Caco-2 (cell line): ENCODE measurements at places on chromosomes 3 and 15. TPM values are rescaled to one million over a fixed set of nuclear protein-coding genes. Genes with fewer than 3 reads are reported as not detected.

The RAD18 gene
- 19.3 and 20.8 TPM in 2 replicates for total RNA-seq

GRCh38 chr15:56242576-56243162 lies 1.0 kb downstream of the RFX7 start:
- DNase-seq = no peak

DNA sequence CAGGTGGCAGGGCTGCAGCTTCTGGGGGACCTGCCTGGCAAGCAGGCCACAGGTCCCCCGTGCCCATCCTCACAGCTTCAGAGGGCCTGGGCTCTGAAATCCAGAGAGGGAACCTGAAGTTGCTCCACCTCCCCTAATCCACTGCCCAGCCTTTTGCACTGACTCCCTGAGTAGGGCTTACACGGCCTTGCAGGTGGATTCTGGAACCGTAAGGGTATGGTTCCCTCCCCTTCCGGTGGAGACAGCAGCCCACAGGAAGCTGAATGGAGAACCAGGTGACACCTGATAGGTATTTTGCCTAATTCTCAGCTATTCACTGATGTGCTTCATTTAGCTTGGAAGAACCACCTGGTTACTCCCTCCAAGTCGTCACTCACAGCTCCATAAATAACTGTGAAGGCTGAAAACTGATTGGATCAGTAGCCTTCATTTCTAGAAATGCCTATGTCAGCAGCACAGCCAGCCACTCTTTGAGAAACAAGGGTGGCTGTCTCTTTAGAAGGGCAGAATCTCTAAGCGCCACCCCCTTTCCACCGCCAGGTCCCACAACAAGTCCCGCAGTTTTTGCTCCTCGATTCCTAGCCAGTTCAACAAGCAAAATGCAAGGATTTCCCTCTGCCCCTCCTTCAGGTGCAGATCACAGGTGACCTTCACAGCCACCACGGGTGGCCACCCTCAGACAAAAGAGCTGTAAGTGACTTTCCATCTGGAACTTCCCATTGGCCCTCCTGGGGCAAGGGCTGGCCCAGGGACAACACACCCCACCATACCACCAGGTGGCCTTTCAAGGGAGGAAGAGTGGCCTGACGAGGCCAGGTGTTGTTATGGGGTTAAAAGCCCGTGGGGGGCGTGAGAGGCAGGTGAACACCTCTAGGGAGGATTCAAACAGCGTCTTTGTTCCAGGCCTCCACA lies 112.9 kb downstream of the SEC22A start:
- no peak for DNase-seq

The PP2D1 gene
- total RNA-seq = not detected in 2 replicates

The TMEM158 gene
- 0.70 and 0.82 TPM in 2 replicates for total RNA-seq

DNA sequence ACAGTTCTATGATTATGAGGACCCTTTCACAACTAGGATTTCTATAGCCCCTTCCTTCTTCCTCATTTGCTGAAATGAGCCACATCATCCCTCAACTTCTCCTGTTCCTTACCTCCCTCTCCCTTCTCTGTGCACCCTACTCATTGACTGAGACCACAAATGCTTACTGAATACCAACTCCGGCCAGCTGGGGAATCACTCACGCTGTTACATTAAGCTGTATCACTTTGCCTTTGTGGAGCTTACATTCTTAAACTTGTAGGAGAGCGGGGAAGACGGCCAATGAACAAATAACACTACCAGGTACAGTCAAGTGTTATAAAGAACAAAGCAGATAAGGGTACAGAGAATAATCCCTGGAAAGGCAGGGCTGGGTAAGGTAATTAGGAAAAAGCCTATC lies 5.7 kb downstream of the SUCLG2 start:
- no peak for DNase-seq

- DNase-seq = no peak
Observed at GRCh38 chr3:194318511-194319161, 32.5 kb downstream of the CPN2 start.

DNA sequence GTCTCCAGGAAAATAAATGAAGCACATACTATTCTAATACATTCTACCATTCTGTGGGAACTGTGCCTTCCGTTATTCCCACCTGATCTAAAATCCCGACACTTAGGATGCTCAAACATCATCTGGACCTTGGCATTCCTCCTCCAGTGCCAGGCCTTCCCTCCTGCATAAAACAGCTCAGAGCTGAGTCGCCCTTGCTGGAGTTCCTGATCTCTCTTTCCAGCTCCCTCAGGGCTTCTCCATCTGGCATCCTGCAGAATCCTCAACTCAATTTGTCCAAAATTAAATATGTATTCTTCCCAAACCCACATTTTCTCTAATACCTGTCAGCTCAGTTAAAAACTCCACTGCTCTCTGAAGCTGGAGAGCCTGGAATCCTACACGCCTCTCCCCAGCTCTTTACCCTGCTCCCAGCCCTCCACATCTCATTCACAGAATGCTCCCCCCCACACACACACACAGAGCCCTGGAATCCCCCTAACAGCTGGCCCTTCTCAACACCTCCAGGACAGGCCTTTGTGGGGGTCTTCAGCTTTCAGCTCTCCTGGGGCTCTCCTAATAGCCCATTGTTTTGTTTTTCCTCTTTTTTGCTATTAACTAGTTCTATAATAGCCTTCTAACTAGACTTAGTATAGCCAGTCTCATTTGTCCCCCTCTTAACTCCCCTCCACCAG lies 78.5 kb downstream of the HMG20A start:
- DNase-seq = no peak

The GP9 gene
- total RNA-seq = not detected in 2 replicates

- no peak for DNase-seq
Observed at GRCh38 chr3:37554364-37554763, 307.3 kb upstream of the CTDSPL start.

DNA sequence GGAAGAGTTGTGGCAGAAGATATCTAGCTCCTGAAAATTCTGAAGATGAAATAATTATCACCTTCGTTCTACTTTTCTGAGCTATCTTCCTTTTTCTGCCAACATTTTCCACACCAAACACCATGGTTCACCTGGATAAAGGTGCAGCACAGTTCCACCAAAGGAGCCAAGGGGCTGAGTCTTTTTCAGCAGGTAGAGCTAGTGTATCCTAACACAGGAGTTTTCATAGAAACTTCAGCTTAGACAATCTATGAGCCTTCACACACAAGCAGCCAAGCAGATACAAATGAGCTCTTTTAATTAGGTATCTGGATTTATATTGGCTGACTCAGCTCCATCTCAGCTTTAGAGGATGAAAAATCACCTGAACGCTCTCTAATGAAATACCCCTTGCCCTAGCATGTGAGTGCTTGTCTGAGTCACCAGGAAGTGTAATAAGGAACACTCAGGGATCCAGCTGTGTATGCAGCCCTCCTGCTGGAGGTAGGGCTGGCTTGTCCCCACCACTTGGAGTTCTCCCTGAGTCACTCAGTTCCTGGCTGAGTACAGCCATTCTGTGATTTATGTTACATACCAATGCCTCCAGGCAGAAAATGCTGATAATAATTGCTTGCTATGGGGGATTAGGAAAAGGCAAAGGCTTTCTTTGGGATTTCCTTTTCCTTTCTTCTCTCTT lies 385.7 kb downstream of the LSAMP start:
- peak; percentile 32 for DNase-seq

The CCDC13 gene
- 0.82 and 1.4 TPM in 2 replicates for total RNA-seq

The FGF7 gene
- 0.18 TPM in 1 of 2 replicates, not detected in the other for total RNA-seq

DNA sequence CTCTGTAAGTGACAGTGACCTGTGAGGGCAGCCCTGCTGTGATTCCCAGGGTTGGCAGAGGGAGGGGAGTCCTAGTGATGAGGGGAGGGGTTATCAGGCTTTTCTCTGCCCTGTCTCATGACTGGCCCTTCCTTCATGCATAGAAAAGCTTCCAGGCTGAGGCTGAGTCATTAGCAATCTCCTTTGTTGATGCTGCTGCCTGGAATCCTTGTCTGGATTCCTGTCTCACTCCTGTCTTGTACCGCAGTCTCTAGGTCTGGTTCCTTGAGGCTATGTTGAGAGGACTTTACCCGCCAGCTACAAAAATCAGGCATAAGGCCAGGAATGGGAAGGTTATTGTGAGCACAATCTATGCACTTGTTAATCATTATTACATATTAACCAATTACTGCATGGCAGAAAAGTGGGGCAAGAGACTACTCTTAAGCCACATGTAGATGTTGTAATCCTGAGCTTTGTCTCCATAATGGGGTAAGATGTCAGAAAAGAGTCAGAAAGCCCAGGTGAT lies 7.2 kb downstream of the KLHL6 start:
- peak; percentile 86 for DNase-seq

GRCh38 chr3:50571486-50571885 lies 2.2 kb downstream of the HEMK1 start:
- no peak for DNase-seq

DNA sequence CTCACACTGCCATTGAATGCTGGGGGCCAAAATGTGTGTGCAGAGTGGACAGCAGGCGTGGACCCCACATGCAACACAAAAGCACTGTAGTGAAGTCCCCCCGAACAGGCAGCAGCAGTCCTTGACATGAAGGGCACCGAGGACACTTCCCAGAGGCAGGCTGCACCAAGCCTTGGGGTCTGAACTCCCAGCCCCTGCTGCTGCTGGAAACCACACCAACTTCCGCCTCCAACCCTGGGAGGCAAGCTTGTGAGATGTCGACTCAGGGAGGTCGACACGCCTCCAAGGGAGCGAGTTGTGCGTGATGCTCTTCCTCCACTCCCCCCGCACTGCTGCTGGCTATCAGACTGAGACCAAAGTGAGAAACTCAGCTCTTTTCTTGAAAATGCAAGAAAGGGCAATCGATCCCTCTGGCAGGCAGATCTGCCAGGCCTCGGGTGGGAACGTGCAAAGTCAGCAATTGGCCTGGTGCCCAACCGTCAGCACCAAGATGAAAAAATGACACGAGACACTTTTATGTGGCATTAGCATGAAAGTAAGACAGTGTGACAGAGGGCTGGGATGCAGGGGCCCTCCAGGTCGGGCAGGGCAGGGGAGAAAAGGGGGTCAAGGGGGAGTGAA lies 43.6 kb downstream of the WHAMM start:
- DNase-seq = no peak

The OR5H6 gene
- total RNA-seq = not detected in 2 replicates

The BTD gene
- 11.1 and 11.8 TPM in 2 replicates for total RNA-seq

The ROPN1 gene
- total RNA-seq = not detected in 2 replicates

DNA sequence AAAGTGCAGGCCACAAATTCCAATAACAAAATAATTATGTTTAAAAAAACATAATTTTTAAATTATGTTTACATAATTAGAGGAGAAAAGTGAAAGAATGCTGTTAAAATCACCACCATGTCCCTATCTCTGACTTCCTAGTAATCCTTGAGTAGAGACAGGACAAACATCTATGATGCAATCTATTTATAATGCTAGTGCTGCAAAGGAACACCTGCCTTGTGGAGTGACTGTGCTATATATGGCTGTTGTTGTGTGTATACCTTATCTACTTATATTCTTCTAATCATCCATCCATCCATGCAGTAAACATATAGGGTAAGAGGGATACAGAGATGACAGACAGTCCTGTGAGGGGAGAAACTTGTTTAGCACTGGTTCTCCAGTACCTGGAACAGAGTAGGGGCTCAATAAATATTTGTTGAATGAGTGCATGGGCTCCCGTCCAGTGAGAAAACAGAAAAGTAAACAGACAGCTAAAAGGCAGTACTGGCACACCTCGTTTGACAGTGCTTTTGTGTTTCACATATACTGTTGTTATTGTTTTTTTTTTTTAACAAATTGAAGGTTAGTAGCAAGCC lies 229.3 kb upstream of the UBE2E1 start:
- DNase-seq = no peak

DNA sequence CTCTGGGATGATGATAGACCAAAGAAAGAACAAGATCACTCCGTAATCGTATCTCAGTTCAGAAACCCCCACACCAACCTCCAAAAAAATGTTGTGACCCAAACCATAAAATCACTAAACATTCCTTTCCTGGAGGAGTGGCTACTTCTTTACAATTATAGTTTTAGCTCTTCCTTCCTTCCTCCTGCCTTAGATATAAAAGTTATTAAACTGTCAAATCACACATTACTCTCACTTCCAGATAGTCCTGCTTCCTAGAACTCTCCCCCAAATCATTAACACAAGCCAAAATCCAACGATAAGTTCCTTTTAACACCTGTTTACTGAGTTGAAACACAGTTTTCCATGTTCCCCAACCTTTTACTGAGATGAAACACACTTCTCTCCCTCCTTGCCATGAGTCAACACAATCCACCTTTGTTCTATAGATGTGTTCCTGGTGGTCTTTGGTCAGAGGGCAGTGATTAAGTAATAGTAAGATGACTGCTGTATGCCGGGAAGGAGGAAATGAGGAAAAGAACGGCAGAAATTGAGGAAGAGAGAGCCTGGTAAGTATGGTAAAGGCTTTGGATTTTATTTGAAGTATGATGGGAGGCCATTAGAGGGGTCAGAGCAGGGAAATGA lies 8.3 kb upstream of the CRYGS start:
- no peak for DNase-seq

DNA sequence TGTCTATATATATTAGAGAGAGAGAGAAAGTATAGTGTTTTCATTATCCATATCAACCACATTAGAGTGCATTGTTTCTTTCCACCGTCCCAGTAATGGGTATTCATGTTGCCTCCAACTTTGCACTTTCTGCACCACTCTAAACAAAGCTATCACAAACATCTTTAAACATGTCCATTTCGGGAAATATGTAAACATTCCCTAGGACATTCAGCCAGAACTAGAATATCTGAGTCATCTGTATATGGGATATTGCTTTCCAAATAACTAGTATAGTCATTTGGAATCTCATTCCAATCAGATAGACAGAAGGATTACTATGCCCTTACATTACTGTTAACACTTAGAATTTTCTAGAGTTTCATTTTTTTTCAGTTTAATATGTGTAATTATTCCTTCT lies 914.9 kb upstream of the EPHA6 start:
- DNase-seq = no peak

GRCh38 chr3:35651426-35651825 lies 12.1 kb downstream of the ARPP21 start:
- DNase-seq = no peak

The SPINK8 gene
- total RNA-seq = not detected in 2 replicates

GRCh38 chr15:74222240-74223119 lies 13.6 kb upstream of the CCDC33 start:
- no peak for DNase-seq

GRCh38 chr3:14605067-14605466 lies 46.5 kb upstream of the CCDC174 start:
- no peak for DNase-seq

- no peak for DNase-seq
Observed at GRCh38 chr15:47669221-47669620, 48.1 kb upstream of the SEMA6D start.

- DNase-seq = no peak
Observed at GRCh38 chr3:45640724-45641361, 46.3 kb downstream of the LIMD1 start.

- no peak for DNase-seq
Observed at GRCh38 chr3:153704115-153704514, 417.1 kb upstream of the ARHGEF26 start.

The ANP32A gene
- total RNA-seq = 169 and 178 TPM in 2 replicates

DNA sequence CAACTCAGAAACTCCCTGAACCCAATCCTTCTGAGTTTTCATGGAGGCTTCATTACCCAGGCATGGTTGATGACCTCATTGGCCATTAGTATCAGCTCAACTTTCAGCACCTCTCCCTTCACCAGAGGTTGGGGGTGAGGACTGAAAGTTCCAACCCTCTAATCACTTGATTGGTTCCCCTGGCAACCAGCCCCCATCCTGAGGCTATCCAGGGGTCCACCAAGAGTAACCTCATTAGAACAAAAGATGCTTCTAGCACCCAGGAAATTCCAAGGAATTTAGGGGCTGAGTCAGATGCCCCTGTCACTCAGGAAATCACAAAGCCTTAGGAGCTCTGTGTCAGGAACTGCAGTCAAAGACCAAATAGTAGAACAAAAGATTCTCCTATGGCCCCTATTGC lies 43.8 kb downstream of the ADAMTSL3 start:
- DNase-seq = no peak

- peak; percentile 79 for DNase-seq
Observed at GRCh38 chr3:9902372-9903237, at the start of gene IL17RE. IL17RE (plus strand) TSS chr3:9902848; CDS start chr3:9902933, 85 bp downstream.

The SGO1 gene
- 24.2 and 27.2 TPM in 2 replicates for total RNA-seq

GRCh38 chr3:142947799-142948575 lies 15.5 kb downstream of the PAQR9 start:
- DNase-seq = no peak
